Activated naive CD4-positive, alpha-beta T cell treated with Interleukin-2 at 50 U/mL for 16 hours (primary cell): ENCODE measurements at places on chromosomes 16 and 17.

- no peak for DNase-seq
Measured at GRCh38 chr17:69961501-69962145, 113.4 kb upstream of the KCNJ16 start.

GRCh38 chr17:20313891-20314290 is 153.4 kb downstream of the LGALS9B start:
- DNase-seq: no peak

- DNase-seq: no peak
Measured at GRCh38 chr17:82344175-82344907, 10.8 kb upstream of the SECTM1 start.

GRCh38 chr16:50516401-50516800 is 31.8 kb upstream of the NKD1 start:
- no peak for DNase-seq

DNA sequence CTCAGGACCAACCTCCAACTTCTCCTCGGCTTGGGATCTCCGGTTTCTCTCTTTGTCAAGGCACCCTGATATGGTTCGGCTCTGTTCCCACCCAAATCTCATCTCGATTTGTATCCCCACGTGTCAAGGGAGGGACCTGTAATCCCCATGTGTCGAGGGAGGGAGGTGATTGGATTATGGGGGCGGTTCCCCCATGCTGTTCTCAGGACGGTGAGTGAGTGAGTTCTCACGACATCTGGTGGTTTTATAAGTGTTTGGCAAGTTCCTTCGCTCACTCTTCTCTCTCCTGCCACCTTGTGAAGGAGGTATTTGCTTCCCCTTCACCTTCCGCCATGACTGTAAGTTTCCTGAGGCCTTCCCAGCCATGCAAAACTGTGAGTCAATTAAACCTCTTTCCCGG is 117.9 kb downstream of the SEC14L1 start:
- no peak for DNase-seq

DNA sequence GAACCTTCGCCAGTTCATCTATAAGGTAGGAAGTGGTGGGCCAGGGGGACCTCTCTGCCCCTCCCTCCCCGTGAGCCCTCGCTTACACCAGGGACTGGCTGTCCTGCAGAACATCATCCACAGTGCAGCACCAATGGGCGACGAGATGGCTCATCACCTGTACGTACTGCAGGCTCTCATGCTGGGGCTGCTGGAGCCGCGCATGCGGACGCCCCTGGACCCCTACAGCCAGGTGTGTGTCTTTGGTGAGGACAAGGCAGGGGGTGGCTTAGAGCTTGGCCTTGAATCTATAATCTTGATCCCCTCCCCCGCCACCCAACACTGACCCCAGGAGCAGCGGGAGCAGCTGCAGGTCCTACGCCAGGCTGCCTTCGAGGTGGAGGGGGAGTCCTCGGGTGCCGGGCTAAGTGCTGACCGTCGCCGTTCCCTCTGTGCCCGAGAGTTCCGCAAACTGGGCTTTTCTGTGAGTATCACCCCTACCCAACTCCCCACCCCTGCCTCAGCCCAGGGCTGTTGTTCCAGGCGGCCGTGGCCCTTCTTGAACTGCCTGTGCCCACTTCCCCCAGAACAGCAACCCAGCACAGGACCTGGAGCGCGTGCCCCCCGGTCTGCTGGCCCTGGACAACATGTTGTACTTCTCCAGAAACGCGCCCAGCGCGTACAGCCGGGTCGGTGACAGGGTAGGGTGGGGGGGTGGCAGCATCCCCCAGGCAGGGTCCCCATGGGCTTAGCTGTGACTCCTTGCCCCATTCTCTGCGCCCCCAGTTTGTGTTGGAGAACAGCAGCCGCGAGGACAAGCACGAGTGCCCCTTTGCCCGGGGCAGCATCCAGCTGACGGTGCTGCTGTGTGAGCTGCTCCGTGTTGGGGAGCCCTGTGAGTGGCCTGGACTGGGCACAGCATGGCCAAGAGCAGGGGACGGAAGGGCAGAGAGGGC is 2.7 kb downstream of the ELMO3 start:
- DNase-seq: no peak

- DNase-seq: peak; percentile 66
Measured at GRCh38 chr17:17682737-17683680, 1.8 kb downstream of the RAI1 start.

- DNase-seq: no peak
Measured at GRCh38 chr16:61834082-61834481, 202.2 kb downstream of the CDH8 start.

DNA sequence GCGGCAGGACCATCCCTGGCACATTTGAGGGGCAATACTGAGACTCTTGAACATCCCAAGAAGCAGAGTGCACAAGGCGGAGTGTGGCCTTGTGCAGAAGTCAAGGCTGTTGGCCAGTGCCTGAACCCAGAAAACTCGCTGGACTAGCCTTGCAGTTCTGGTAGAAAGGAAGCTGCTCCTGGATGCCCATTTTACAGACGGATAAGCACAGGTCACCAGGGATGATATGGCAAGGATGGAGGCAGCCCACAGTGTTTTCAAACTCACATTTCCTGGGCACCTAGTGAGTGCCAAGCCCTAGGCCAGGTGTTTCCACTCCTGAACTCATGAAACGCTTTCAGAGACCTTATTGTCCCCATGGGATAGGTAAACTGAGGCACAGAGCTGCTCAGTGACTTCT is 1.7 kb upstream of the MAP2K3 start:
- no peak for DNase-seq

DNA sequence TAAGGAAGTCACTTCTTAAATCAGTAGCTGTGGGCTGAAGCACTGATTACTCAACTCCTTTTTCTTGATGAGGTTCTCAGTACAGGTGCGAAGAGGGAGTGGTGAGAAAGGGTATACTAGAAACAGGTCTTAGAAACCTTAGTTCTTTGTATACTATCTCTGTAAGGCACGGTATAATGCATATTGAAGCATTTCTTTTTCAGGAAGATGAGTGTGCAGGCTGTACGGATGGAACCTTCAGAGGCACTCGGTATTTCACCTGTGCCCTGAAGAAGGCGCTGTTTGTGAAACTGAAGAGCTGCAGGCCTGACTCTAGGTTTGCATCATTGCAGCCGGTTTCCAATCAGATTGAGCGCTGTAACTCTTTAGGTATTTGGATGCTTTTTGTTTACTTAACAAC is 39.2 kb downstream of the CYLD start:
- DNase-seq: no peak

- no peak for DNase-seq
Measured at GRCh38 chr16:81321039-81321438, 6.3 kb downstream of the GAN start.

DNA sequence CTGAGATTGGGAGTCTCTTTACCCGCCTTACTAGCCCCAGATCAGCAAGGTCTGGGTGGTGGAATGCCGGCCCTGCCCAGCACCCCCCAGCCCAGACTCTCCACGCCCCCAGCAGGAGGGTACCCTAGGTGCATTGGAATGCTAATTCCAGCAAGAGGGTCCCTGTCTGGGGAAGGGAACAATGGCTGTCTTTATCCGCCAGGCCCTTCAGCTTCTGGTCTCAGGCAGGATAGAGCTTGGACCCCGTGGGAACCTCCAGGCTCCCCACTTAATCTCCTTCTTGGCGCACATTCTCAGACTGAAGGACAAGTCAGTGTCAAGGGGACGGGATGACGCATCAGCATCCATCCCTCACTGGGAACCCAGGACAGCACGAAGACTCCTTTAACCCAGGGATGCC is 85.1 kb downstream of the LITAF start:
- DNase-seq: no peak

DNA sequence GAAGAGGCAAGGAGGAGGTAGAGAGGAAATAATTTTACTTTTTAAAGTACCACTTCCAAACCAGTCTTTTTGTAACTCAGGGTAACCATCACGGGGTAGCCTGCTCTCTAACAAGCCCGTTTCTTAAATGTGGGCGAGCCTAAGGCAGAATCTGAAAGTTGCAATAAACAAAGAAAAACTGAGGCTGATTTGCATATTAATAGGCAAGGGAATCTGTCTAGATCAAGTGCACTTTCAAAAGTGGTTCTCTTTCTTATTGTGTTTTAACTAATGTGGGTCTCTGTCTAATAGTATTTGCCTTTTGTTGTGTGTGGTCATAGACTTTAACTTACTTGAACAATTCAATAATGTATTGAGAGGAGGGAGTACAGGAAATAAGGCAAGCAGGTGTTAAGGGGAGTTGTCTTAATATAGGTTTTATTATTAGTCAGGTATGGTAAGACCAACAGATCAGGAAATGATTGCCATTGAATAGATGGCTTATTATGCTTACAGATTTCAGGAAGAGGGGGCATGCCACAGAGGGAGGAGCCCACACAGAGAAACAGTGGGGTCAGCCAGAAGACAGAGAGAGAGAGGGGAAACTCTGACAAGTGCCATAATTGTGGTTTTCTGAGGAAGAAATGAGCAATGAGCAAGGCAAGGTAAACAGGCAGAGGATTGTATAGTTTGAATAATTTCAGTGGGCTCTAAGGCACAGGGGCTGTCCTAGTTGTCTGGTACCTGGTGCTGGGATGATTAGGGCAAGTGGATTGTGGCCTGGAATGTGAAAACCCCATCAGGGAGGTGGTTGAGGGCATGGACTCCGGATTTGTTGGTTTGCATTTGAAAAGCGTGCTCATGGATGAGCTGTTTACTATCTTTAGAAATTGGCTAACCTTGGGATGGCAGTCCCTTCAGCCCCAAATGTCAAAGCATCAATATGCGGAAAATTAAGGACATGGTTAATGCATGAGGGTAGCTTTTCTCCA is 237.2 kb downstream of the TOX3 start:
- no peak for DNase-seq

DNA sequence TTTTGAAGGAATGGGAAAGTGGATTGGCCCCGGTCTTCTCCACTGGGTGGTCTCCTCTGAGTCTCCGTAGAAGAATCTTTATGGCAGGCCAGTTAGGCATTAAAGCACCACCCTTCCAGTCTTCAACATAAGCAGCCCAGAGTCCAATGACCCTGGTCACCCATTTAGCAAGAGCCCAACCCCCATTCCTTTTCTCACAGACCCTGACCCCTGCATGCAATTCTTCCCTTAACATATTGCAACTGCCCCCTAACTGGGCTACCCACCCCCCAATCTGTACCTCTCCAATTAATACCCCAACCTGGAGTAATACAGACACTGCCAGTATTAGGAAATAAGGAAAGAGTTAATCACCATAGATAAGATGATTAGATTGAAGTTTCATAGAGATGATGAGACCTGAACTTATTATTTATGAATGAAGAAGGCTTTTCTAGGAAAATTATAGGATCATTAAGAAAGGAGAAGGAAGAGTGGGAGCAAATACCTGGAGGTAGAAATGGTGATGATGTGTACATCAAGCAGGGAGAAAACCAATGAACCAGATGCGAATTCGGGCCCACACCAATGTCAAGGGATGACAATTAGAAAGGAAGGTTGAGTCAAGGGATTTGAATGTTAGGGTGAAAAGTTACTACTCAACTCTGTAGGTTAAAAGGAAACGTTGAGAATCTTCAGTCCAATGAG is 2.4 kb downstream of the CCL2 start:
- no peak for DNase-seq

GRCh38 chr16:58481931-58482330 is 18.0 kb upstream of the NDRG4 start:
- no peak for DNase-seq

- DNase-seq: no peak
Measured at GRCh38 chr16:2596747-2597559, 59.1 kb downstream of the PDPK1 start.

DNA sequence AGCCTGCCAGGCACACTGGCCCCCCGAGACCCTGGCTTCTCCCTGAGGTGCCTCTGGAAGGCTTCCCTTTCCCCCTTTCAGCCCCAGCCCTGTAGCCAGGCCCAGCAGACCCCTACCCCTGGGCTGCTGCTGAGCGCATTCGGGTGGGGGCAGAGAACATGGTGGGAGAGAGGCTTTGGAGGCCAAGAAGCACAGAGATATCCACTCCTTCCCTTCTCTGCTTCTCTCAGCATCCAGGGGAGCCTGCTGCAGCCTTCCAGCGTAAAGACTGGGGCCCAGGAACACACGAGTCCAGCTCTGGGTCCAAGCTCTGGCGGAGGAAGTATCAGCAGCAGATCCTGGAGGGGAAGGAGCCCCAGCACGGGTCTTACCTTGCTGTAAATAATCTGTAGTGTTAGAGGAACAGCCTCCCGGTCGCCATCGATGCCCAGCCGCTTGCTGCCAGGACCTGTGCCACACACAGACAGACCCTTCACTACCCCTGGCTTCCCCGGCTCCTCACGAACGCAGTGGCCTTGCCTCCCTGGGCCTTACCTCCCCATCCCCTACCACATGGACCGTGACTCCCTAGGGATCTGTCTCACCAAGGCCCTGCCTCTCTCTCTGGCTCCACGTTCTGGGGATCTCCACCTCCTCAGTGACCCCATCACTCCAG is 17.0 kb upstream of the PIK3R6 start:
- DNase-seq: no peak

GRCh38 chr17:11948789-11949188 is 48.5 kb downstream of the ZNF18 start:
- DNase-seq: no peak

- no peak for DNase-seq
Measured at GRCh38 chr16:88295671-88296436, 86.9 kb upstream of the ZNF469 start.

- DNase-seq: peak; percentile 92
Measured at GRCh38 chr17:29761040-29761761, 138.5 kb upstream of the CORO6 start.

GRCh38 chr17:27800522-27800921 is at the start of gene NOS2:
Gene NOS2, minus strand, starts transcription at chr17:27800529. Its CDS starts 1,720 bp downstream, at chr17:27798809.
- DNase-seq: no peak

- peak; percentile 44 for DNase-seq
Measured at GRCh38 chr16:88804552-88805339, 1.2 kb downstream of the CDT1 start.

DNA sequence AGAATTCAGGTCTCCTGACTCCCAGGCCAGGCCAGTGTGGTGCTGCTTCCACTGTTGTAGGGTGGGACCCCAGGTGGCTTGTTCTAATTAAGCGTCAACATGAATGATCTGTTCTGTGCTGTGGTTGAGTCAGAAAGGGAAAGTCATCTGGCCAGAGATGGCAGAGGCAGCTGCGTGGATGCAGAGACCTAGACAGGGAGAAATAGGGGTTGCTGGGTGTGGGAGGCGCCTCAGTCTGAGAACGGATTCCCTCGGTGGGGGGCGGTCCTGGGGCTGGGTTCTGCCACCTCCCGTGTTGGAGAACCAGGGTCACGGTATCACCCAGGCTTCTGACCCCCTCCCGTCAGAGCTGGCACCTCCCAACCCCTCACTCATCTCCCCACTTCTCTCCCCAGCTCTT is 5.6 kb downstream of the FBRS start:
- no peak for DNase-seq

DNA sequence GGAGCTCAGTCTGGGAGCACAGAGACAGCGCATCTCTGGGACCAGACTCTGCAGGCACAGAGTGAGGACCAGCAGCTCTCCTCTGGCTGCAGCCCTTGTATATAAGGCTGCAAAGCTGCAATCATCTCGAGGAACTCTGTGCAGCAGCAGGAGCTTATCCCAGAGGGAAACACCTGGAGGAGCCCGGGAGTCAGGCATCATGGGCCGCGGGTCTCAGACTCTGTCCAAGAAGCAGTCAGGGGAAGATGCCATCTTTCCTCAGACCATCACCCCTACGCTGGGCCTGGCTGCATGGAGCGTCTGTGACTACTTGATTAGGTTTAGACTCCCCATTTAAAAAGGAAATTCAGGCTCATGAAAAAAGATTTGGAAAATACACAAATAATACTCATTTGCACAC is 122.0 kb downstream of the IRF8 start:
- DNase-seq: no peak

GRCh38 chr17:28577466-28577824 is 750 bp upstream of the ALDOC start:
- no peak for DNase-seq

- DNase-seq: peak; percentile 77
Measured at GRCh38 chr17:61410141-61411010, 10.7 kb downstream of the TBX2 start.
